ENCODE measurements at places on chromosomes 3 and 15. TPM values are rescaled to one million over a fixed set of nuclear protein-coding genes. Genes with fewer than 3 reads are reported as not detected.
A peak's percentile ranks its signal among the peaks of the same experiment; 100 is the strongest.

Gene SCN11A
- under 0.01 TPM for polyA plus RNA-seq

Gene EHD4
- 30.5 TPM for polyA plus RNA-seq

Gene NRROS
- 0.60 TPM for polyA plus RNA-seq

Gene GALNT15
- 36.6 TPM for polyA plus RNA-seq

Gene SLC24A5
- not detected for polyA plus RNA-seq

Gene PLS1
- polyA plus RNA-seq, result 229 TPM

Gene GOLGA6B
- not detected for polyA plus RNA-seq

Gene GOLGA8Q
- 0.50 TPM for polyA plus RNA-seq

Gene FBXL2
- polyA plus RNA-seq, result 1.2 TPM

Gene CPB1
- 11.4 TPM for polyA plus RNA-seq

Gene WDR49
- not detected for polyA plus RNA-seq

GRCh38 chr3:52446631-52447511, 2.0 kb upstream of the SEMA3G start:
- DNase-seq, result peak; percentile 81
- H3K27me3 ChIP-seq, result no peaks in the 10 kb centered on the region

DNA sequence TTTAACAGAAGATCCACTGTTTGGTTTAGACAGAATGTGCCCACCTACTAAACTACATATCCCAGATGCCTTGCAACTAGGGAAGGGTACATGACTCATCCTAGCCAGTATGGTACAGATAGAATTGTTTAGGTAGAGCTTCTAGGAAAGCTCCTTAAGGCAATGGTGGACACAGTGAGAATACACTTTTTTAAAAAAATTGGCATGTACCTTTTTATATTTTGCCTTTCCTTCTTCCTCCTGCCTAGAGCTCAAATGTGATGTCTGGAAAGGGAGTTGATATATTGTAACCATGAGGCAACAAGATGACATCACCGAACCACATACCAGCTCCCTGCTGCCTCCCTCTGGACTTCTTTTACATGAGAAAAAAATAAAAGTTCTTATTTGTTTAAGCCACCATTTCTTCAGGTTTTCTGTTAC, 14.4 kb upstream of the C3orf80 start:
- H3K4me1 ChIP-seq, result no peaks in the 10 kb centered on the region
- H3K27ac ChIP-seq, result no peak overlapping the region
- H3K27me3 ChIP-seq, result no peaks in the 10 kb centered on the region
- no peak for DNase-seq
- no peak overlapping the region for H3K4me3 ChIP-seq

GRCh38 chr3:118573912-118574311, 460.7 kb downstream of the IGSF11 start:
- no peak overlapping the region for H3K27ac ChIP-seq
- H3K36me3 ChIP-seq, result no peaks in the 10 kb centered on the region
- H3K27me3 ChIP-seq, result no peaks in the 10 kb centered on the region
- no peaks in the 10 kb centered on the region for H3K4me1 ChIP-seq
- no peak overlapping the region for H3K4me3 ChIP-seq

DNA sequence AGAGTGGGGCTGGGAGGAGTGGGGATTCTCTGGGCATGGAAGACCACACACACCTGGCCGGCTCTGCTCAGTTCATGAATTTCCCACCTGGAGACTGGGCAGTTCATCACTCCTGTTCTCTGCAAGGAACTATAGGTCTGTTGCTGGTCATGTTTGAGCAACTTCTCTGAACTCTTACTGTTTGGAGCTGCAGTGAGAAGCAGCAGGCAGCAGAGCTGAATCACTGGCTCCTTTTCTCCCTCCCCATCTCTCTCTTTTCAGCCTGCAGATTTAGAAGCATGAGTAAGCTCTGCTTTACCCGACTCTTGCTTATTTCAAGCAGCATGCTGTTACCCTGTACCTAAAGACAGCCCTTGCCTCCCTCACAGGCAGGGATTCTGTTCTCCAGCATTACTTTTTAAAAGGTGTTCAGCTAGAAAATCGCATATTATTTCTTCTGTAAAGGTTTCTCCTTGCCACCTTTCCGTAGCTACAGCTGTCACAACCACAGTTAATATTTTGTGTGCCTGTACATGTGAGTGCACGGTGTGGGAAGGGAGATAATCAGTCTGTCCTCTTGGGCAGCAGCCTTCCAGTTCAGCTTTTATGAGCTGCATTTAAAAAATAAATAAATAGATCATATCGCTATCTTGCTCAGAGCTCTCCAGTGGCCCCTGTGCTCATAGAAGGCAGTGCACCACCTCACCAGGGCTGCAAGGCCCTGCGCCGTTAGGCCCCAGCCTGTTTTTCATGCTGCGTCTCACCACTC, 131.6 kb downstream of the CHCHD6 start:
- H3K4me1 ChIP-seq, result no peaks in the 10 kb centered on the region
- peak; percentile 20 for DNase-seq
- H3K27ac ChIP-seq, result no peak overlapping the region
- no peaks in the 10 kb centered on the region for H3K36me3 ChIP-seq
- no peaks in the 10 kb centered on the region for H3K27me3 ChIP-seq
- no peak overlapping the region for H3K4me3 ChIP-seq

DNA sequence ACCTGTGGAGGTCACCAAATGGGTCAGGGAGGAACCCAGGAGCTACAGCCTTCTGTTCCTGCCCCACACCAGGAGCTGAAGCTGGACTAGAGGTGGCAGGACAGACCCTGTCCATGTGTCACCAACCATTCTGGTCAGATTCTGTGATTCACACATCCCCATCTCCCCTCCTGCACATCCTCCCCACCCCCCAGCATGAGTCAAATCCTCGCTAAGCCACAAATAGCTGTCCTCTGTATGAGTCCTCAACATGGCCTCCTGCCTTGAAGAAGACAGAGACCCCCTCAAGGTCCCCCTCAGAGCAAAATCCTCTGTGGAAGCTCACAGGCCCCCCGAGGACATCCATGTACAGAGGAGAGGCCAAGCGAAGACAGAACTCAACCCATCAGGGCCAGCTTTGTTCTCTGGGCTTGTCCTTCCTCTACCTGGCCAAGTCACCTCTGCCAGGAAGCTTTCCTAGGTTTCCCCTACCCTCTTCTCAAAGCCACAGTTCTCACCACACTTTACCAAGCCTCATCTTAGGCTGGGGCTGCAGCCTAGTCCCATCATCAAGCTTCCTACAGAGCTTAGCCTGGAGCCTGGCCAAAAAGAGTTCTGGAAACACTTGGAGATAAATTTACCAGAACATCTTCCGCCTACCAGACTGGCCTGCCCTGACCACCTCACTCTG, 17.1 kb downstream of the CACNA2D2 start:
- H3K4me1 ChIP-seq, result no peaks in the 10 kb centered on the region
- H3K4me3 ChIP-seq, result no peak overlapping the region
- H3K36me3 ChIP-seq, result no peaks in the 10 kb centered on the region
- no peaks in the 10 kb centered on the region for H3K27me3 ChIP-seq
- no peak for DNase-seq

DNA sequence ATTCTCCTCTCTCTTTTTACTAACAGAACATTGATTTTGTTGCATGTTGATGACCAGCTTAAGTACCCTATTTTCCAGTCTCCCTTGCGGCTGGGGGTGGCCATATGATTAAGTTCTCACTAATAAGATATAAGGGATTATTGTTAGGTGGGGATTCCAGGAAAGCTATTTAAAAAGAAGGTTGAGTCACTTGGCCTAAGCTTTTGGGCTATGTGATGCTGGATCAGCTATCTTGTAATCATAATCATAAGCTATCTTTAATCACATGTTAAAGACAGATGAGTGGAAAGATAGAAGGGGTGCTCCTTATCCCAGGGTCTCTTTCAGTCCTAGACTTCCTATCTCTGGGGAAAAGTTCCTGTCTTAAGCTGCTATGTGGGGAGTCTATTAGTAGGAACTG, 59.9 kb downstream of the CGNL1 start:
- no peaks in the 10 kb centered on the region for H3K27me3 ChIP-seq
- DNase-seq, result no peak
- no peaks in the 10 kb centered on the region for H3K4me1 ChIP-seq
- H3K4me3 ChIP-seq, result no peak overlapping the region
- H3K36me3 ChIP-seq, result no peaks in the 10 kb centered on the region

- no peak overlapping the region for H3K27ac ChIP-seq
- DNase-seq, result no peak
- peaks cover 22% of the 10 kb centered on the region for H3K27me3 ChIP-seq
- no peaks in the 10 kb centered on the region for H3K4me1 ChIP-seq
Measured at GRCh38 chr3:184241447-184242296, 7.1 kb downstream of the ALG3 start.

- H3K27ac ChIP-seq, result no peak overlapping the region
- DNase-seq, result no peak
- H3K27me3 ChIP-seq, result no peaks in the 10 kb centered on the region
- no peaks in the 10 kb centered on the region for H3K36me3 ChIP-seq
- H3K4me1 ChIP-seq, result no peaks in the 10 kb centered on the region
Measured at GRCh38 chr3:119690043-119690656, 12.7 kb upstream of the CFAP91 start.

GRCh38 chr3:90068783-90069182, 961.4 kb downstream of the EPHA3 start:
- no peak overlapping the region for H3K4me3 ChIP-seq
- no peaks in the 10 kb centered on the region for H3K4me1 ChIP-seq
- H3K36me3 ChIP-seq, result no peaks in the 10 kb centered on the region
- H3K27ac ChIP-seq, result no peak overlapping the region

- no peak for DNase-seq
- no peaks in the 10 kb centered on the region for H3K27me3 ChIP-seq
- no peak overlapping the region for H3K27ac ChIP-seq
- no peaks in the 10 kb centered on the region for H3K36me3 ChIP-seq
- H3K4me1 ChIP-seq, result no peaks in the 10 kb centered on the region
Measured at GRCh38 chr3:31167666-31168065, 273.2 kb upstream of the GADL1 start.

GRCh38 chr3:52798978-52799476, 4.4 kb downstream of the ITIH3 start:
- H3K4me3 ChIP-seq, result no peak overlapping the region
- DNase-seq, result no peak
- no peaks in the 10 kb centered on the region for H3K36me3 ChIP-seq
- no peak overlapping the region for H3K27ac ChIP-seq

- no peak for DNase-seq
- H3K27me3 ChIP-seq, result no peaks in the 10 kb centered on the region
- peaks cover 50% of the 10 kb centered on the region for H3K4me1 ChIP-seq
Measured at GRCh38 chr3:58497097-58497496, 5.2 kb downstream of the KCTD6 start.

DNA sequence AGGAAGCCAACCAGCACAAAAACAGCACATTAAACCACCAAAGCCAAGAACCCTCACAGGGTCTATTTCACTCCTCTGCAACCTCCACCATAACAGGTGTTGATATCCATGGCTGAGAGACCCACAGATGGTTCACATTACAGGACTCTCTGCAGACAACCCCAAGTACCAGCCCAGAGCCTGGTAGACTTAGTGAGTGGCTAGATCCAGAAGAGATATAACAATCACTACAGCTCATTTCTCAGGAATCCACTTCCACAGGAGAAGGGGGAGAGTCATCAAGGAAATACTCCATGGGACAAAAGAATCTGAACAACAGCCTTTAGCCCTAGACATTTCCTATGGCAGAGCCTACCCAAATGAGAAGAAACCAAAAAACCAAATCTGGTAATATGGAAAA, 168.1 kb upstream of the CD96 start:
- no peaks in the 10 kb centered on the region for H3K36me3 ChIP-seq
- no peak overlapping the region for H3K27ac ChIP-seq
- H3K4me1 ChIP-seq, result no peaks in the 10 kb centered on the region
- DNase-seq, result no peak
- no peak overlapping the region for H3K4me3 ChIP-seq

DNA sequence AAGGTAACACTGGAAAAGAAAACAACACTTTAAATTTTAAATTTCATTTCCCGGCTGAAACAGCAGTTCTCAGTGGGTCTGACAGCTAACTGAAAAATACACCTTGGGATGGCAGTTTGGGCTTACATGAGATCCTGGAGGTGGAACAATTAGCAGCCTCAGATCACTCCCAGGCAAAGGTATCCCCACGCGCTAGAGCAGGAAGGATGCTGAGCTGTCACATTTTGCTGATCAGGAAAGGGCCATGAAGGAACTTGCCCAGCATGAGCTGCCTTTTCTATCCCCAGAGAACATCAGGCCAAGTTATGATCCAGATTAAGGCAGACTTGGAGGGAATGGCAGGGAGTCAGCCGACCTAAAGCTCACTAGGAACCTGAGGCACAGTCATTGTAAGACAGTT, 204.8 kb upstream of the SLC2A2 start:
- no peak overlapping the region for H3K27ac ChIP-seq
- no peak overlapping the region for H3K4me3 ChIP-seq
- peaks cover 3% of the 10 kb centered on the region for H3K4me1 ChIP-seq
- no peaks in the 10 kb centered on the region for H3K36me3 ChIP-seq

GRCh38 chr3:151197981-151198767, 4.8 kb downstream of the GPR171 start:
- DNase-seq, result no peak

- no peak overlapping the region for H3K4me3 ChIP-seq
- no peaks in the 10 kb centered on the region for H3K4me1 ChIP-seq
- no peak for DNase-seq
- no peaks in the 10 kb centered on the region for H3K27me3 ChIP-seq
Measured at GRCh38 chr3:117063930-117064329, 354.4 kb downstream of the TUSC7 start.

- H3K36me3 ChIP-seq, result no peaks in the 10 kb centered on the region
- no peaks in the 10 kb centered on the region for H3K27me3 ChIP-seq
- no peak overlapping the region for H3K27ac ChIP-seq
- no peak overlapping the region for H3K4me3 ChIP-seq
- DNase-seq, result peak; percentile 66
- peaks cover 14% of the 10 kb centered on the region for H3K4me1 ChIP-seq
Measured at GRCh38 chr3:72100080-72100511, 315.1 kb upstream of the PROK2 start.

DNA sequence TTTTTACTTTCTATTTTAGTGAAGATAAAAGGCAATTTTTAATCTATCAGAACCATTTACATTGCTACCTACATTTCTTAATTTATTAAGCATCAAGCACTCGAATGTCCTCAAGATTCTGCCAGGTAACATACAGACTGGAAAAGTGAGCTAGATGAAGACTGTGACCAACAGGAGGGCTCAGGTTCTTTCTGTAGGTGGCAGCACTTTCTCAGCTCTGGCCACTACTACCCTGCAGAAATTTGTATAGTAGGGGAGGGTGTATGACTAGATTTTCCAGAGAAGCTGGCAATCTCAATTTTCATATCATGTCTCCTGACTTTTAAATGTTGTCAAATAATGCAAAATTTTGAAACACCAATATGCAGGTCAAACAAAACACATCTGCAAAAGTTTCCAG, 165.0 kb upstream of the SUCLG2 start:
- H3K27me3 ChIP-seq, result no peaks in the 10 kb centered on the region
- no peaks in the 10 kb centered on the region for H3K36me3 ChIP-seq
- H3K4me1 ChIP-seq, result no peaks in the 10 kb centered on the region
- DNase-seq, result no peak
- no peak overlapping the region for H3K4me3 ChIP-seq

GRCh38 chr3:144187531-144188210, 216.0 kb downstream of the DIPK2A start:
- no peak for DNase-seq
- no peaks in the 10 kb centered on the region for H3K4me1 ChIP-seq
- H3K4me3 ChIP-seq, result no peak overlapping the region
- H3K27ac ChIP-seq, result no peak overlapping the region
- H3K27me3 ChIP-seq, result no peaks in the 10 kb centered on the region

GRCh38 chr15:33107950-33108349, 86.6 kb downstream of the FMN1 start:
- DNase-seq, result no peak
- H3K4me3 ChIP-seq, result no peak overlapping the region
- no peaks in the 10 kb centered on the region for H3K4me1 ChIP-seq
- no peaks in the 10 kb centered on the region for H3K27me3 ChIP-seq
- no peaks in the 10 kb centered on the region for H3K36me3 ChIP-seq

Data from sigmoid colon (tissue), 7 donors.